Activated T-helper 1 cell treated with anti-CD3 and anti-CD28 coated beads, Interleukin-12 subunit alpha, Interleukin-12 subunit beta, Interleukin-2, Interleukin-4 antibody, amounts not matched to agents 30 ng/mL and 10 ng/mL and 1 ng/mL, durations not matched to agents 14 hours and 24 hours and 36 hours (primary cell): ENCODE measurements at places on chromosomes 5 and 9. TPM values are rescaled to one million over a fixed set of nuclear protein-coding genes. Genes with fewer than 3 reads are reported as not detected.

DNA sequence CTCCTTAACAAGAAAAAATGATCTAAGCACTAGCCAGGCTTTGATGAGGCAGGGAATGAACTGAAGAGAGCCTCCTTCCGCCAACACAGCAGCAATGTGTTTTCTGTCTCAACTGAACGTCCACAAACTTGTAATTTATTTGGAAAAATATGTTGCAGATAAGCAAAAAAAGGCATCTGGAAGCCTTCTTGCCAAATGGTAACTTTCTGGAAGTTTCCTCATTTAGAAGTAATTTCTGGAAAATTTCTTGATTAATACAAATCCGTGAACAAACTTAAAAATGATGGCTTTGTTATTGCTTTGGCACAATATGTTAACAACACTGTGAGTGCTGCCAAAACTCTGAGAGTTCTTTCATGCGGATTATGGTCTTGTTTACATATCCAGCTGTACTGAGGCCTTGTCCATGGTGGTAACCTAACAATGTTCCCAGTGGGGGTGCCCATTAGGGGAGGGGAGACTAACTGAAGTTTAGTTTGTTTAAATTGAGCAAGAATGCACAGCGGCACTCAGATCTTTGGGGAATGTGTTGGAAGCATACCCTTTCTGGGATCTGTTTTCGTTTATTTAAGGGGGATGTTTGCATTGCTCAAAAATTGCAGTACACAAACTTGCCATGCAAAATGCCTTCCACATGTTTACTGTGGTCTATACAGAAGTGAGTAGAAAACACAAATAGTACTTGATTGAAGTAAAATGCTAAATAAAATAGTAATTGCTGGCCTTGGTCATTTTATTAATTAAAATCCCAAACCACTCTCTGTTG is 334.7 kb downstream of the NR2F1-AS1 start:
- H3K36me3 ChIP-seq, result no peaks in the 10 kb centered on the region
- no peaks in the 10 kb centered on the region for H3K27me3 ChIP-seq
- no peak for DNase-seq

DNA sequence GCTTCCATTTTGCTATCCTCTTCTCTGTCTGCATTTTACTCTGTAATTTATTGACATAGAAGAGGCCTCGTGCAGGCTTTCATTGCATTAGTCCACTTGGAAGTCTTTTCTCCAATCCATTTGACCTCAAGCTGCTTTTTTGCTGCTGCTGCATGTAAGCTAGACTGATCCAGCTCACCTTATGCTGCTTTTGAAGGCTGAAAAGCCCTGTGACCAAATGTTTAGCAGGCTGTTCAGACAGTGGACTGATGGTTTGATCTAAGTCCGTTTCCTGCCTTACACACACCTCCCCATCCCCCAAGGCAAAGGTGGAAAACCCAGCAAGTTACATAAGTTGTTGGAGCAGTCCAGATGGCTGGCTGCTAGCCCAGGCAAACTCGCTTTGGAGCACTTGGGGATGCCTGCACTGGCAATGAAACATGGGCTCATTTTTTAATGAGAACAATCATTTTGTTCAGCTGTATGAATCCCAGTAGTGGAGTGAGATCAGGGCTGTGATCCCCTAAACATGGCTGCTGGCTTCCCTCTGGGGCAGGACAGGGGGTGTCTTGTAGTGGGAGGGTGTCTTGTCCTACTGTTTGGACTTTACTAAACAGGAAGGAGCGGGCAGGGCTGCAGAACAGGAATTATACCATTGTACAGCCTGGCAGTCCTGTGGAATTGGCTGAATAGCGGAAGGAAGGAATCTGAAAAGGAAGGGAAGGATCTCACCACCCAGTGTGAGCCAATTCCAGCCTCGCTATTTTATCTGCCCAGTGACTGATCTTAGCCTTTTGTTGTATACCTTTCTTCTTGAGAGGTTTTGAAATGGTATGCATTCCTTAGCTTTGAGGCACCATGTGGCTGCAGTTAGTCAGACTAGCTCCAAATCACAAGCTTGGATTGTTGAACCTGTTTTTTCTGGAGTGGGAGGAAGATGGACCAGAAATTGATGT is 212.0 kb downstream of the ARHGAP26 start:
- peaks cover 71% of the 10 kb centered on the region for H3K4me1 ChIP-seq
- H3K36me3 ChIP-seq, result peaks cover 14% of the 10 kb centered on the region
- no peaks in the 10 kb centered on the region for H3K27me3 ChIP-seq
- DNase-seq, result no peak
- no peak overlapping the region for H3K4me3 ChIP-seq

GRCh38 chr5:61673007-61673735 is 341.1 kb downstream of the ZSWIM6 start:
- H3K36me3 ChIP-seq, result no peaks in the 10 kb centered on the region
- no peak overlapping the region for H3K27ac ChIP-seq
- no peak overlapping the region for H3K4me3 ChIP-seq
- peaks cover 2% of the 10 kb centered on the region for H3K27me3 ChIP-seq
- DNase-seq, result no peak
- H3K4me1 ChIP-seq, result no peaks in the 10 kb centered on the region

Gene CSF2
- total RNA-seq, result 1,648 and 1,678 TPM in 2 replicates

Gene FAM53C
- total RNA-seq, result 27.0 and 29.2 TPM in 2 replicates

Gene NEUROG1
- total RNA-seq, result not detected in 2 replicates

DNA sequence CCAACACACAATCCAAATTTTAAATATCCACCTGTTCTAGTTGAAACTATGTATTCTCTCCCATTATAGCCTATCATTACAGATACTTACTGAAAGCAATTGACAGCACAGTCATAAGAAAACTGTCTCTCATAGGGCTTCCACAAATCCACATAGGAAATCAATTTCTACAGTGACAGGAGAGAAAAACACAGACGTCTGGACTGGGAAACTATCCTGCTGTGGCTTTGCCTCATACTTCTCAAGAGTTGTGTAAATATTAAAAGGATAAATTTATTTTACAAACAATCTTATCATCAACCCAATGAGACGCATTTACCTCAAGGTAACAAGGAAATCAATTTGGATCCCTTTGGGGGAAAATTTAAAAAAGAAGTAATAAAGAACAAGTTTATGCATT is 517.5 kb downstream of the EFNA5 start:
- no peak for DNase-seq
- peaks cover 2% of the 10 kb centered on the region for H3K27me3 ChIP-seq
- H3K4me1 ChIP-seq, result no peaks in the 10 kb centered on the region
- H3K4me3 ChIP-seq, result no peak overlapping the region

DNA sequence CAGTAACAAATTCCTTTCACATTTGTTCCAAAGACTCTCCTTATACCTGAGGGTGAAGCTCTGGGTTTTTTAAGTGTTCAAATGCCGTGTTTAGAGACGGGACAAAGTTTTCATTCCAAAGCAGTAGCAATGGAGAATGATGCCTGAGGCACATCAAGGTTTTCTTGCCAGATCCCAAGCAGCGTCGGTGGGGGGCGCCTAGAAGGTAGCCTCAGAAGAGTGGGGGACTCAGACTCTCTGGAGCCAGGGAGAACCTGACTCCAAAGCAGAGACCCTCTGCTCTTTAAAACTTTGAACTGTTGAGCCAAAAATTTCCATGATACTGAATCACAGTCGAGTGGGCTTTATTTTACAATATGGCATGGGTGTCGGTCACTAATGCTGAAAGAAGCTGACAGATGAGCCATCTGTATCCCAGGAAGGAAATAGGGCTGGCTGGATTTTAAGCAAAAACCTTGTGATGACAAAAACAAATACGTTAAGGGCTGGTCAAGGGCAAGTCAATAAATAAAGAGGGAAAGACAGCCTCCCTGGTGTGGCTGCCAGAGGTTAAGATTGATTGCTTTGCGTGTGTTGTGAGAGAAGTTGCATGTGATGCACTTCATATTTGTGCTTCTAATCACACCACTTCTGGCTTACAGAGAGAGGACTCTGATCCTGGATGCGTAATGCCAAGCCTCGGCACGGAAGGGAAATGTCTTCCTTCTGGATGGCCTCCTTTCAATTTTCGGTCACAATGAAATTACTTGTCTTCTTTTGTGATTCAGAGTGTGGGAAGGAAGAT is 161.1 kb upstream of the EFNA5 start:
- no peak overlapping the region for H3K4me3 ChIP-seq
- H3K27me3 ChIP-seq, result peaks cover 16% of the 10 kb centered on the region
- no peaks in the 10 kb centered on the region for H3K36me3 ChIP-seq

DNA sequence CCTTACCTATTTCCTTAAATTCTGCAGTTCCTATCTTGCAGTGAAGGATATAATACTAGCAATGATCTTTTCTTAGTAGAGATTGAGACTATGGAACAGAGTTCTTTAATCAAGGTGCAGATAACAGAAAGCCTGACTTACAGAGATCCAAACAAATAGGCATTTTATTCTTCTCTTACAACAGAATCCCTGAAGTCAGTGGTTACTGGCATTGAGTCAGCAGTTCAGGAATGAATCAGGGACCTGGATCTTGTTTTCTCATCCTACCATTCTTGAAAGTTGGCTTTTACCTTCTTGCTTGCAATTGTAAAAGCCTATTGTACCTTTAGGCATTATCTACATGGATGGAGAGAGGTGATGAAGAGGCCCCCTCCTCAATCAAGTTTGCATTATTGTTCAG is 47.5 kb upstream of the TLE4 start:
- H3K27ac ChIP-seq, result no peak overlapping the region
- no peaks in the 10 kb centered on the region for H3K4me1 ChIP-seq
- no peak overlapping the region for H3K4me3 ChIP-seq
- H3K36me3 ChIP-seq, result no peaks in the 10 kb centered on the region
- peaks cover 2% of the 10 kb centered on the region for H3K27me3 ChIP-seq

DNA sequence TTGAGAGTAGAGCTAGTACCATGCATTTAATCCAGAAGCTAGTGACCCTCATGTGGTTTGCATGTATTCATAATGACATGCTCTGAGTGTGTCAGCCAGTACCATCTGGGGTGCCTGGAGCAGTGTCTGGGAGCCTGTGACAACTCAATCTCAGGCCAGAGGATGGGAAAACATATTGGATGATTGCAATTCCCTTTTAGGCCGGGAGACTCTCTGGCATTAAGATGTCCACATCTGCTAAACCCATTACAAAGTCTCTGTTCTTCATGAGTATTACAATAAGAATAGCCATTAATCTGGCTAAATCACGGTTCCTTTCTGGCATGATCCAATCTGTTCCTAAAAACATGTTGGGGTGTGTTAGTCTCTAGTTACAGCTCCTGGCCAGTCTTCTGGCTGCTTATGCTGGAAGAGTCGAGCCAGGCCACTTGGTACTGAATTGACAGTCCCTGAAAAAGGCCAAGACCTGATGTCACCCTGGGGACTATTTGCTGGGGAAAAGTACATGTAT is 475.7 kb downstream of the ENC1 start:
- H3K4me1 ChIP-seq, result no peaks in the 10 kb centered on the region
- H3K36me3 ChIP-seq, result no peaks in the 10 kb centered on the region
- no peak for DNase-seq
- no peak overlapping the region for H3K4me3 ChIP-seq
